Stimulated activated CD4-positive, alpha-beta T cell treated with anti-CD3 and anti-CD28 coated beads, Interleukin-1b, Interleukin-23, amount 100 ng/mL, for 48 hours (primary cell): ENCODE measurements at places on chromosomes 13 and 19.
A peak's percentile ranks its signal among the peaks of the same experiment; 100 is the strongest.

DNA sequence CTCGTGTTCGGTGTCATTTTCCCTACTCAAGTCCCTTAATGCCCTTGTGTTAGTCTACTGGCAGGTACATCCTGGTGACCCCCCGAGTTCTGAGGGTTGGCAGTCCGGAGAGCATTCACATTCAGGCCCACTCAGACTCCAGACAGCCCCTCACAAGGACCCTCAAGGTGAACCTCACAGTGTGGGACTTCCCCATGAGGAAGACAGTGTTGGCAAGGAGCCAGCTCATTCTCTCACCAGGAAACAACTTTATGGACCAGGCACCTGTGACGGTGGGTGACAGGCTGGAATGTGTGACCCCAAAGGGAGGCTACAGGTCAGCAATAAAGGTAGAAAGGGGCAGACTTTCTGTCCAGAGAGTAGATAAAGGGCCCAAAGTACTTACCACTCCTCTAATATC is 24.5 kb downstream of the RDH8 start:
- no peak for DNase-seq

- DNase-seq, result no peak
Observed at GRCh38 chr13:103157434-103158145, 91.4 kb upstream of the SLC10A2 start.

- DNase-seq, result no peak
Observed at GRCh38 chr19:1363599-1363998, 20.1 kb upstream of the NDUFS7 start.

DNA sequence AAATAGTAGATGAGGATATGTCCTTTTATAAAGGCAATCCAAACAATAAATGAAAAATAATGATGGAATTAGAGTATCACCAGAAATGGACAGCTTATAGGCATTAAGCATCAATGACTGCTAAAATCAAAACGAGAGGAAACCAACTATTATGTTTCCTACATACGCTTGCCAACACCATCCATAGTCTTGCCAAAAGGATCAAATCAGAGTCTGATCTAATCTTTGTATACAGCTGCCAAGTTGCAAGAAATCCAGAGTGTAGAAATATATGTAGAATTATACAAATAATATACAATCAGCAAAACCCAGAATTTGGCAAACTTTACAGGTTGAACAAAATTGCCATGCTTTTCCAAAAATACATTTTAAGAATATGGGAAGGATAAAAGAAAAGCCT is 1661.6 kb downstream of the SLITRK1 start:
- DNase-seq, result no peak

- DNase-seq, result no peak
Observed at GRCh38 chr13:90882551-90882950, 464.9 kb upstream of the MIR17HG start.

GRCh38 chr13:34696296-34696695 is 245.8 kb upstream of the NBEA start:
- no peak for DNase-seq

GRCh38 chr13:95788100-95788463 is 111.1 kb downstream of the DNAJC3 start:
- DNase-seq, result no peak

DNA sequence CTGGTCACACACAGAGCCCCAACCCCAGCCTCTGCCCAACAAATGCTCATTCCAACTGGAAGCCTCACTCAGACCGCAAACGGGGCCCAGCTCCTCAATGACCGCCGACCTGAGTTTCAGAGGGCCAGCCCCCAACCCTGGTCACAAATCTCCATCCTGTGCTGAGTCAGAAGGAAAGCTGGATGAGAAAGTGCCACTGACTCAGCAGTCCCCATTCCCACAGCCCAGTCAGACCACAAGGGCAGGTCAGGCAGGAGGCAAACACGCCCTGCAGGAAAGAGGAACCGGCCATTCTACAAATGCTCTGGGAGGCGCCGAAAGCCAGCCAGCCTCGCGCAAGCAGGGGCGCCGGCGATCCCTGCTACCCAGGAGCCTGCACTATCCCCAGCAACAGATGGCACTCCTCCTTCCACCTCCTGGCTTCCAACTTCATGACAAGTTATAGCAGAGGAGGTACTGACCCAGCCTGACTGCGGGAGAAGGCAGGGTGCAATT is 14.1 kb upstream of the PRKD2 start:
- no peak for DNase-seq

DNA sequence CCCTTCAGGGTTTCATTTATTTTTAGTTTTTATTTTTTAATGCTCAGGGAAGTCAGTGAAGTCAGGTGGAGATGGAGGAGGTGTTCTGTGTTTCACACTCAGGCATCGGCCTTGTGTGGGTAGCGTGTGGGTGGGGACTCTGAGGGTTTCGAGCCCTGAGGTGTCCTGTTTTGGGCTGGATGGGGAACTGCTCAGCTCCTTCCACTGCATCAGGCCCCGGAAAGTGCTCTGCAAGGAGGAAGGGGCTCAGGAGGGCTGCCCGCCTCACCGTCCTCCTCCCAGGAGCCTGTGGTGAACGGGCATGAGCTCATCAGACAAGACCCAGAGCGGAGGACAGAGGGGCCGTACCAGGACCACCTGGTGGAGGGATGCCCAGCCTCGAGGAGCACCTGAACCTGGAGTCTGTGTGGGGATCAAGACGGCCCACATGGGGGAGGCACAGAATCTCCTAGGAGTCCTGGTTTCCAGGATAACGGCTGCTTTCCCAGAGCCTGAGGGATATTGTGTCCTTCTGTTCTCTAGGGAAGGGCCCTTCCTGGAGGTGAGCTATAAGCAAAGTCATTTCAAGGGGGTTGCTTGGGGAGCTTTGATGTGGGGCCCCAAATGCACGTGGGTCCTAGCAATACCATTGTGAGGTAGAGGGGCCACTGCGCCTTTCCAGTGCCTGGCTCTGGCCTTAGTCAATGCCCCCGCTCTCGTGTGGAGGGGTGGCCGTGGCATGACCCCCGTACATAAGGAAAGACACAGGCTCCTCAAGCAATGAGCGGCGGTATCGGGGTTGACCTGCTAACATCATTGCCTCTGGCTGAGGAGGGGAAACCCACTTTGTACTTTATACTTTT is 13.5 kb upstream of the GAS6 start:
- DNase-seq, result no peak

DNA sequence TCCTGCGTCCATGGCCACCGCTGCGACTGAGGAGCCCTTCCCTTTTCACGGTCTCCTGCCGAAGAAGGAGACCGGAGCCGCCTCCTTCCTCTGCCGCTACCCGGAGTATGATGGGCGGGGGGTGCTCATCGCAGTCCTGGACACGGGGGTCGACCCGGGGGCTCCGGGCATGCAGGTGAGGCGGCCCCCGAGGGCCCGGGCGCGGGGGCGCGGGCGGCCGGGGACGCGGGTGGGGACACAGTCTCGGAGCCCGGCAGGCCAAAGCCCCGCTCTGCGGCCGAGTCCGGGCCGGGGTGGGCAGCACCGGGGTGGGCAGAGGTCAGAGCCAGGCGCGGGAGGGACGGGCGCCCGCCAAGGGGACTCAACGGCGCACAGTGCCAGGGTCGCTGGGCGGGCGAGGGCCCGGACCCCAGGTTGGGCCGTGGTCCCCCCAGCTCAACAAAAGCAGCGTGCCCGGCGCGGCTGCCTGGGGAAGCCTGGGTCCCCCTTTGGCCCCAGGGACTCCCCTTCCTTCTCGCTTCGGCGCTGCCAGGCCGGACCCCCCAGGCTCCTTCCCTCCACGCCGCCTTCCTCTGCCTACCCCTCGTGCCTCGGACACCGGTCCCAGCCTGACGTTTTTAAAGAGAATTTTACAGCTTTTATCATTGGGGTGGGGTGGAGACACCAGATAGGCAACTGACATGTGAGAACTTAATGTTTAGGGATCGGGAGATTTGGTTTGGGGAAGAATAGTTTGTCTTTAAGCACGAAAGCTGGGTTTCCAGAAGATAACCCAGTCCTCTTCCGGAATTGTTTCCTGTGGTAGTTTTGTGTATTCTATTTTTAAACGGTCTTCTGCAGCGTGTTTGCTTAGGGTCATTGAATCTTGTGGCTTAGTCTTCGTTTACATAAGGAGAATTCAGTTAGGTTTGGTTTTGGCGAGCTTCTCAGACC is 509 bp downstream of the TPP2 start:
- DNase-seq, result peak; percentile 6

DNA sequence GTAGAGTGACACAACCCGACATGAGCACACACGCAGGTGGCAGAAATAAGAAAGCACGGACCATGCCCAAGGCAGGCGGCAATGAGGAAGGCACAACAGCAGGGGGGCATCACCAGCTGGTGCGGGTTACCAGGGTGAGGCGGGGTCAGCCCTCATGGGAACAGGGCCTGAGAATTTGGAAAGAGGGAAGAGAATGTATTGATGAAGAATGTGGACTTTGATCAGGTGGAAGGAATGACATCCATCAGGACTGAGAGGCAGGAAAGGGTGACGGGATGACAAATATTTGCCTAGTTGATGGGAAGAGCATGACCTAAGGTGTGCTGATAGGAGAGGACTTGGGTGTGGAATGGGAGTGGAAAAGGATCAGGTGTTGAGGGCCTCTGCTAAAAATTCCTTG is 177.5 kb downstream of the ABCC4 start:
- no peak for DNase-seq

DNA sequence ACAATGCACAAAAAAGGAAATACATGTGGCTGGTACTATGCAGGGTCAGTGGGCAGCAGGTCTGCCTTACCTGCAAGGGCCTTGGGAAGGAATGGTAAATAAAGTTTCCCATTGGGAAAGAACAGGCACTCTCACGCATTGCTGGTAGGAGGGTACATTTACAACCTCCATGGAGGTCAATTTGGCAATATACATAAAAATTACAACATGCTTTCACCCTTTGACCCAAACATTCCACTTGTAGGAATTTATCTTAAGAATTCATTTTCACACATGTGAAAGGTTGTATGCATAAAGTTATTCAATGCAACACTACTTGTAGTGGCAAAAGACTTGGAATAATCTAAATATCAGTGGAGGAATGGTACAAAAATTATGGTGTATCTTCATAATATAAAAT is 216.4 kb downstream of the DLEU7 start:
- no peak for DNase-seq

DNA sequence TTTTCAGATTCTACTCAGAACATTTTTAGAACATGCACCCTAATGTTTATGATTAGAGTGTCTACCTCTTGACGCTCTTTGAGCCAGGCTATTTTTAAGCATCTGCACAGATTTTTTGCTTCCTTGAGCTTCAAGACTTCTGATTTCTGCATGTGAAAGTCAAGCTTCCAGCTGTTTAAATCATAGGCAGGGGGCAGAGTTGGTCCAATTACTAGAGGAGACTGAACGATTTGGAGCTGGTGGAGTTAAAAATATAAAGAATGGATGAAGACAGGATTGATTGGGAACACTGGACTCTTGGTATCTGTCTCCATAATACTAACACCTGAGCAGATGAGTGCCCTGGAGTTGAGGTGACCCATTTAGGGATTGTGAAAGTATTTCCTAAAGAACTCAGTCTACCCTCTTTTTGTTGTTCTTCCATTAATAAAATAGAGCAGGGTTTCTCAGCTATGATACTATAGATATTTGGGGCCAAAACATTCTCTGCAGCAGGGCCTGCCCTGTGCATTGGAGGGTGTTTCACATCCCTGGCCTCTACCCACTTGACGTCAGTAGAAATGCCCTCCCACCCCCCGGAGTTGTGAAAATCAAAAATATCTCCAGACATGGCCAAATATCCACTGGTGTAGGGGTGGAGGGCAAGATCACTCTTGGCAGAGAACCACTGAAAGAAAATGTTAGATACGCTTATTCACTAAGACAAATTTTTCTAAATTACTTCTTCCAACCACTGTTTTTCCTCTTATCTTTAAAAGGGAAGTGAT is 160.1 kb downstream of the COG6 start:
- DNase-seq, result no peak
